Esophagus mucosa (tissue), 1 donor: ENCODE measurements at places on chromosomes 2 and 18. TPM values are rescaled to one million over a fixed set of nuclear protein-coding genes. Genes with fewer than 3 reads are reported as not detected.

Gene STEAP3
- 11.6 TPM for total RNA-seq

Gene CCDC68
- 1.5 TPM for total RNA-seq

Gene FAM110C
- total RNA-seq: 44.3 TPM

Gene GATA6
- total RNA-seq: 0.32 TPM

DNA sequence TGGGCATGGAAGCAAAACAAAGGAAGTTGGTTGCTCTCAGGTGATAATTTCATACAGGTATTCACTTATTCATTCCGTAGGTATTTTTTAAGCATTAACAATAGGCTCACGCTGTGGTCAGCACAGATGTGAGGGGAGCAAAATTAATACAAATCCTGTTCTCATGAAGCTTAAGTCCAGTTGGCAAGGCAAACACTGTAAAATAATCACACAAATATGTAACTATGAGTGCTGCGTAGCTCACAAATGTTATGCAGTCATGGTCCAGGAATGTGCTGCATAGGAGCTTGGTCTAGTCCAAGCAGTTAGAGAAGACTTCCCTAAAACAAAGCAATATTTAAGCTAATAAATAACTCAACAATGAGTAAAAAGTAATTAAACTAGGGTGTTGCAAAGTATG lies 23.9 kb downstream of the SP5 start:
- ATAC-seq: peak; percentile 73

GRCh38 chr2:121360566-121361300 lies 75.7 kb upstream of the TFCP2L1 start:
- ATAC-seq: peak; percentile 74

GRCh38 chr2:232815569-232815968 lies 39.2 kb upstream of the KCNJ13 start:
- no peak for ATAC-seq

DNA sequence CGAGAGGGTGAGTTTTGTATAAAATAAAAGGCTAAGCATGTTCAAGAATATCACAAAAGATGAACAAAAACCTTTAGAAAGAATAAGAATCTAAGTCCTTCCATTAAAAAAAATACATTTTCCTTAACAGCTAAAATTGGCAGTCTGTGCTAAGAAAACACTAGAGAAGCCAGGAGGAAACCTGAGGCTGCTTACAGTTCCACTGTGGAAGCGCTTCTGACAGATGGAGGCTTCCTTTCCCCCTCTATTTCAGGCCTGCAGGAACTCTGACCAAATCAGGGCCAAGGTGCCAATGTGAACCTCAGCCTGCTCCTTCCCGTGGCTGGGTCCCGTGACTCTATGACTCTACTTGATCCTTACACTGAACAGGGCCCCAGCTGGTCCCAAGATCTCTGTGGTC lies 108.1 kb upstream of the ARHGAP28 start:
- no peak for ATAC-seq

GRCh38 chr2:27074738-27075565 lies 3.5 kb upstream of the EMILIN1 start:
- no peak for ATAC-seq
